ENCODE measurements at places on chromosomes 4 and X.

GRCh38 chr4:3874525-3875110 is 108.4 kb downstream of the ADRA2C start:
- DNase-seq: no peak

GRCh38 chr4:101103381-101104142 is 243.8 kb downstream of the PPP3CA start:
- DNase-seq: no peak

GRCh38 chr4:126591583-126591982 is 1041.2 kb upstream of the INTU start:
- DNase-seq: no peak

DNA sequence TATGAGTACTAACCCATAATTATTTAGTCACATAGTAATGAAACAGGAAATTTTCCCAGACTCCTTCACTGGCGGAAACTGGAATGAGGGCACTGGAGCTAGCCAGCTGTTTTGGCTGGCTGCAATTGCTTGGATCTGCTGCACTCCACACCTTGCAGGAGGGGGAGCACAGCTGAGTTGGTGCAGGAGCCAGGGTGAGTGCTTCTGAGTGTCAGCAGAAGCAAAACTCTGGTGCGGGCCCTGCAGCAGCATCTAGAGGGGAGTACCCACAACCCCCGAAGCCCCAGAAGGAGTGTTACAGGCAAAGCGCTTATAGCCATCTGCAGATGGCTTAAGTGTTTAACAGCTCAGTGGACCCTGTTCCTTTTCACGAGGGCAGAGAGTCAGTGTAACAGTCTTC is 96.1 kb downstream of the RPA4 start:
- no peak for DNase-seq

- no peak for DNase-seq
Measured at GRCh38 chr4:45186249-45186648, 459.9 kb upstream of the GNPDA2 start.

- DNase-seq: no peak
Measured at GRCh38 chr4:162841753-162842152, 324.9 kb downstream of the NAF1 start.

- no peak for DNase-seq
Measured at GRCh38 chr4:55518442-55518841, 28.3 kb downstream of the CLOCK start.

DNA sequence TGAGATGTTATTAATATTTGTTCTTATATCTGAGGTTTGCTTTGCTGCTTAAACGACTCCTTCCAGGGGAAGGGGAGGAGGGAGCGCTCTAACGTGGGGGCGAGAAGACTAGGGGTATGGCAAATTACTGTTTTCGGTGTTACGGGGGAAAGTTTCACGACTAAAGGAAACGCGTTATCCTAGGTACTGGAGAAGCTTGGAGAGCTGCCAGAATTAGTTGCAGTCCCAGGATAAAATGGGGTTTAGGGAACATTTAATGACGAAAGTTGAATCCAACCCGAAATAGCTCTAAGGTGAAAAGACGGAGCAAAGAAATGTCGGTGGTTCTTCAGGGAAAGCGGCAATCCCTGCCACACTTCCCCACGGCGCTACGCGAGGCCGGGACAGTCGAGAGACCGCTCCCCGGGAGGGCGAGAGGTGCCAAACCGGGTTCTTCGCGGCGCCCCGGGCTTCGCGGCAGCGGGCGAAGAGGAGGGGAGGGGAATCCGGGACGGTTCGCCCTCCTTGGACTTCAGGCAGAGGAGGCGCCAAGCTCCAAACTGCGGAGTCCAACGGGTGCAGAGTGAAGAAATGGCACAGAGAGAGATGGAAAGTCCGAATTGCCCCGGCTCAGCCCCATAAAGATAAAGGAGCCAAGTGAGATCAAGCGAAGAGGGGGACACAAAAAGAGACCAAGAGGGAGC is 724 bp downstream of the THOC2 start:
- no peak for DNase-seq

- DNase-seq: no peak
Measured at GRCh38 chr4:146222313-146222712, 8.0 kb downstream of the REELD1 start.

- DNase-seq: no peak
Measured at GRCh38 chrX:29172880-29173279, 585.6 kb downstream of the IL1RAPL1 start.

DNA sequence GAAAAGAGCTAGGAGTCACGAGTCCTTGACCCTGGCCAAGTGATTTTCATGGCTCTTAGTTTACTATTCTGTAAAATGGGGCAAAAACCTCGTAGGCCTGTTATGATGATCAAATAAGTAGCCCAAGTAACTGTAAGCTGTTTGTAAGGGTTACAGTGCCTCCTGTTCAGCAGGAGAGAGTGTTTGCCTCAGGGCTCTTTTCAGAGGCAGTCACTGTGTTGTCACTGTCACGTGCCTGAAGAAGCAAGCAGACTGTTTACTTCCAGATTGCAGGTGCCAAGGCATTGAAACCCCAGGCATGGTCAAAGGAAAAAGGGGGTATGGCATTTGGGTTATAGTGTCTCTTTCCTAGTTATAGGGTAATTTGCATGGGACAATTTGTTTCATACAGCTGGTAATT is 4.5 kb downstream of the RAB39B start:
- DNase-seq: no peak

GRCh38 chr4:64781737-64782326 is 372.6 kb upstream of the TECRL start:
- no peak for DNase-seq

- no peak for DNase-seq
Measured at GRCh38 chrX:148501386-148502066, 1.1 kb downstream of the AFF2 start.

DNA sequence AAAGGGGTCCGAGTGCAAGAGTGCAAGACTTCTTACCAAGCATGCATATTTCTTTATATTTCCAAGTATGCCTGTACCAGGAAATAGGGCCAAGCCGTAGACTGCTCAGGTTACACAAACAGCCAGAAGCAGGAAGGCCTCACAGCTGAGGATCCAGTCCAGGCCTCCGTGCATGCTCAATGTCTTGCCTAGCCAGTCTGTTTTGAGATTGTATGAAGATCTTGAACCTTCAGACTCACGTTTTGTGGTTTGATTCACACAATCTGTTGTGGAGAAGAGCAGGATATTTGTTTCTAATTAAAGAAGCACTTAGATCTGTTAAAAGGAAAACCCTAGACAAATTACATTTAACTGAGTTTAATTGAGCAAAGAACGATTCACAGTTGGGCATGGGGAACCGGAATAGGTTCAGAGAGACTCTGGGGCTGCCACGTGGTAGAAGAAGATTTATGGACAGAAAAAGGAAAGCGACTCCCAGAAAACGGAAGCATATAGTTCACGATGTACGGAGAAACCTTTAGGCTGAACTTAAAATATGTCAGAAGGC is 1.2 kb downstream of the MGST2 start:
- no peak for DNase-seq

DNA sequence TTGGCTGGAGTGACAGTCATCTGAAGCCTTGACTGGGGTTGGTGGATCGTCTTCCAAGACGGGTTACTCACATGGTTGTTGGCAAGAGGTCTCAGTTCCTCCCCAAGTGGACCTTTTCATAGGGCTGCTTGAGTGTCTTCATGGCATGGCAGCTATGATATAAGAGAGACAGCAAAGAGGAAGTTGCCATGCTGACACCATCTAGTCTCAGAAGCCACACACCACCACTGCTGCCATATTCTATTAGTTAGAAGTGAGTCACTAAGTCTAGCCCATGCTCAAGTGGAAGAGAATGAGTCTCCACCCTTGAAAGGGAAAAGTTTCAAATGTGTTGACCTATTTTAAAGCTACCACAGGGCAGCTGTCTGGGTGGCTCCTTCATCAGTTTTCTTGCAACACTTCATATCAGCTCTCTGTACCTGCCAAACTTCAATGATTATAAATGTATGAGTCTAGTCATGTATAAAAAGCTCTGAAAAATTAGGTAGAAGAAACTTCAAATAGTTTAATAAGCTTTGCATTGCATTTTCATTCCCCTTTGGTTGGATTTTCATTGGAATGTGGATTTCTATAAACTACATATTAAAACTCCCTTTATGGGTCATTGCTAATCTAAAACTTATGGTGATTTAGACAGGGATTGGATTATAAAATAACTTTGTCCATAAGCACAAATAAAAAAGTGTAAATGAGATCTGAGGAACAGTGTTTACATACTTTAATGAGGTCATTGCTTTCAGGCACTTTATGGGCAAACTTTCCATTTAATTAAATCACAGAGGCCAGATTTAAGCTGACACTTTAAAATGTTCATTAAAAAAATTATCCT is 68.0 kb upstream of the ATXN3L start:
- no peak for DNase-seq

GRCh38 chr4:5970381-5971077 is 47.7 kb downstream of the C4orf50 start:
- no peak for DNase-seq

DNA sequence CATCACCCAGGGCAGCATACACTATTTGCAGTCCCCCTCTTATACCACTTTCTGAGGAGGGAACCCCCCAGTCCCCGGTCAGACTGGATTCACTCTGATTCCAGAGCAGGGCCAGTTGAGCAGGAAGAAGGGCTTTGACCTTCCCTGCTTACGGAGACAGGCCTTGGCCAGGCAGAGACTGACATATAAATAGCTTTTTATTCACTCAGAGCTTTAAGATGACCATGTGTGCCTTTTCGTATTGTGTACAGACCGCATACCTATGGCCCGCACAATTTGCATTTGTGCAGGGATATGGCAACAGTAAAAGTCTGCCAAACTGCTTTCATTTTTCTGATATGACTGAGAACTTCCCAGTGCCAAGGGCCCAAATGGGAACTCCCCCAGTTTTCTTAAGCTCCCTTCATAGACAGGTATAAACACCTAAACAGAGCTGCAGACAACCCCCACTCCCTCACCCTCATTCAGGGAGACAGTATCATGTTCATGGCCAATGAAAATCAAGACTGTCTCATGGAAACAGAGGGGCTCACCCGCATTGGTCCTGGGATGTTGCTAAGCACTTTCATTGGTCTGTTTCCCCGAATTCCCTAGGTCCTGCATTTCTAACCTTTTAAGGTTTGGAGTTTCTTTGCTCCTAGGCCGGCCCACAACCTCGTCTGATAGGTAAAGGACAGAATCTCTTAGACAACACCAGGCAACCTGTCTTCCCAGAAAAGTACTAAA is 86.0 kb downstream of the RTL5 start:
- no peak for DNase-seq

All from NCI-H1417 treated with DMSO at 0.1 percent for 48 hours (cell line).